WTC11 (cell line): ENCODE measurements at places on chromosomes 3 and 15. TPM values are rescaled to one million over a fixed set of nuclear protein-coding genes. Genes with fewer than 3 reads are reported as not detected.
A peak's percentile ranks its signal among the peaks of the same experiment; 100 is the strongest.

DNA sequence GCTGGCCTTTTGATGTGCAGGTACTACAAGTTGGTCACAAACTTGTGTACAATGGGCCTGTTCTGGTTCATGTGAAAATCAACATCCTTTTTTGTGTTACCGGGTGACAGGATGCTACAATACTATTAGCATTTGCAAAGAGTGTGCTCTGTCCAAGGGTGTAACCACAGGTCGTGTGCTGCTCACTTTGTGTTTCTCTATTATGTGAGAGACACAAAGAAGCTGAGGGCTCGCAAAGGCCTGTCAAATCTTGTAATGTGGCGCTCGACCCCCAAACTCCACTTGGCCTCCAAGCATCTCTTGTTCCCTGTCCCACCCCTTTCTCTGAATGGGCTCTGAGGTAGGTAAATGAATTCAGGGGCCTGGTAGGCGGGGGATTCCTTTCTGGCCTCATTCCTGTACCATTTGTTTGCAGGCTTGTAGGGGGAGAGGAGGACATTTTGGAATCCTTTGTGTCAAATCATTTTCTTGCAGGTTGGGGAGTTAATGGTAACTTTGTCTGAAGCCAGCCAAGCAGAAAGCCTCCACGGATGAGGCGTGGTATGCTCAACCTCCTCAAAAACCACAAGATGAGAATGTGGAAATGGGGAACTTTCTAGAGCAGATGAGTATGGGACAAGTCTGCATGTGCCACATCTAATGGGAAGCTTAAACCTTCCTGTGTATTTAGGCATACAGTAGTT is 109.1 kb downstream of the OPA1 start:
- DNase-seq = no peak

GRCh38 chr3:35291471-35292236 is 347.7 kb upstream of the ARPP21 start:
- DNase-seq = no peak

DNA sequence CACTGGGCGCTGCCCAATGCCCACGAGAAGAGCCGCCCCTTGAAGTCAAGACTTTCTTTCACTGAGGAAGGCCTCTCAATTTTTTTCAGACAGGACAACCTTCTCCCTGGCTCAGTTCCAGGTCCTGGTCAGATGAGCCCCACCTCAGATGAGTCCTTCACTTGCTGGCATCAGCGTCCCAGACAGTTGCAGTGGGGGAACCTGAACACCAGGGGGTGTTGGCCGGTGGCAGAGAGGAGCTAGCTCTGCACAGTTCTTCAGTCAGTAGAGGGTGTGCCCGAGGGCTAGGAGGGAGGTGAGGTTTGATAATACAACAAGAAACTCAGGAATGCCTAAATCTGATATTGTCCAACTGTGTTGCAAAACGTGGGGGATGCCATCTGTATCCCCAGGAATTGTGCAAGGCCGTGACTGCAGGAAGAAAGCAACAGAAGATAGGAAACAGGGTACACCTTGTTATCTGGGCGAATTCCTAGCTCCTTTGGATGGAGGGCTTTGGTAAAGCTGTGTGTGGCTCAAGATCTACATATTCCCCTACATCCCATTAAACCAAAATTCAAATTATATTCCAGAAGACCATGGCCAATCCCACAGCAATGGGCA is 34.3 kb downstream of the CCR3 start:
- peak; percentile 79 for DNase-seq

GRCh38 chr15:51093839-51094605 is 684 bp downstream of the TNFAIP8L3 start:
- peak; percentile 42 for DNase-seq

The C3orf85 gene
- not detected in 3 replicates for total RNA-seq
